ENCODE measurements at places on chromosomes 1 and 21.

DNA sequence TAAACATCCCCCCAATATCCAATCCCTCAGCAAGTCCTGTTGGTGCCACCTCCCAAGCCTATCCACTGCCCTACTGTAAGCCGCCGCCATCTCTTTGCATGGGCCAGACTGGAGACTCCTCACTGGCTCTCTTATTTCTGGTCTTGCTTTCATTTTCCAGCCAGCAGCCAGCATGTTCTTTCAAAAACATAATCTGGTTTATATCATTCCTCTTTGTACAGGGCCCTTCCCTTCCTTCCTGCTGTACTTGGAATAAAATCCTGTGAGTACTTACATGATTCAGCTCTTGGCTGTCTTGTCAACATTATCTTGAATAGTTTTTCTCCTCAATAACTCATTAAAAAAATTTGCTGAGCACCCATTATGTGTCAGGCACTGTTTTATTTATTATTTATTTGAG is 28.2 kb downstream of the TLR5 start:
- no peak for DNase-seq

DNA sequence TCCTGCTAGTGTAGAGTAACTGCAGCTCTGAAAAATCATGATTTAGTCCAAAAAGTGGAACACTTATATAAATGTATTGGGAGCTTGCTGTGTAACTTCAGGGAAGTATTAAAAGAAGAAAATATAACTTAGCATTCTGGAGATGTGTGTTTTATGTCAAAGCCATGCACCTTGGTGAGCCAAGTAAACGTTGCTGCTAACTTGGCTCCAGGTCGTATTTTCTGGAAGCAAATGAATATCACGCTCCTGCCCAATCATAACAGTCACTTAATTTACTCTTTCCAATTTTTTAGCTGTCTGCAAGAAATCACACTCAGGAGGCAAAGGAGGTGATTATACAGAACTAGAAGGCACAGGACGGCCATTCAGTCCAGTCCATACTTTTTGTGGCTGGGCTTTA is 61.1 kb downstream of the DOP1B start:
- DNase-seq: no peak

DNA sequence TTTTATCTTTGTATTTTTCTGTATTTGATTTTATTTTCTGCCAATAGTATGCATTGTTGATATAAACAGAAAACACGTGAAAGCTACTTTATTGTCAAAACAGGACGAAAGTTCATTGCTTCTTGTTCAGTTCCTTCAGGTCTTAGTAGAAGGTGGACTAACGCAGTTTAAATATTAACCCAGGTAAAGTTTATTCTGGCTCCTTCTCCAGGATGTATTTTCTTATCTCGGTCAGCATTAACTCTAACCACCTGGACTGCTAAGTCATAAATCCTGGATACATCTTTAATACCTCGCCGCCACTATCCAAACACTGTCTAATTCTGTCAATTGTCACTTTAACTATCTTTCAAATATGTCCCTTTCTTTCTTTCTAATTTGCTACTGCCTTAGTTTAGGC is 5.7 kb upstream of the SOAT1 start:
- no peak for DNase-seq

GRCh38 chr21:37877888-37878684 is 38.2 kb downstream of the KCNJ6 start:
- peak; percentile 28 for DNase-seq

DNA sequence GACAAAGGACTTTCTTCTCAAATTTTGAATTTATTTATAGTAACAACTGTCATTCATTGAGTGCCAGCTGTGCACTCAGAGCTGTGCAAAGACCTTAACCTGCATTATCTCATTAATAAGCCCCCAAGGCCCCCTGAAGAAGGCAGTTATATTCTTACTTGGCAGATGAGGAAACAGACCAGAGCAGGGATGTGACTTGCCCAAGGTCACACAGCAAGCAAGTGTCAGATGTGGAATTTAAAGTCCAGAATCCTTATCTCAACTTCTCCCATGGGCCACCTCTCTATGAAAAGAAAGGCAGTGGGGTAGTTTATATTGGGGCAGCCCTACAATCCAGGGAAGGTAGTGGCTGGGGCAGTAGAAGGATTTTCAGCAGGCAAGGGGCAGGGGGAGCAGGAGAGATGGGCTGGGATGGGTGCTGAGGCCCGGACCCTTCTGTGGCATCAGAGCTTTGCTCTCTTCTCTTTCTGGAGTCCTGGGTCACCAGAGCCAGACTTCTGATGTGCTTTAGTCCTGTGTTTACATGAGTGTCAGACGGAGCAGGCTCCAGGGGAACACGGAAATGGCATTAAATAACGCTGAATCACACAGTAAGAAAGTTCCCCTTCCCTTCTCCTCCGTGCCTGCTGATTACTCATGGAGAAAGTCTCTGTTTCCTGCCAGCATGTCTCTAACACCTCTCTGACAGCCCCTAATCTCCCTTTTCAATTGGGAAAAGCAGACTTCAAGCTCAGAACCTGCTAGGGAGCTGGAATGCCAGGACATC is 39.5 kb downstream of the EPHB2 start:
- peak; percentile 53 for DNase-seq

- peak; percentile 73 for DNase-seq
Measured at GRCh38 chr1:116128664-116129063, 17.5 kb downstream of the MAB21L3 start.

DNA sequence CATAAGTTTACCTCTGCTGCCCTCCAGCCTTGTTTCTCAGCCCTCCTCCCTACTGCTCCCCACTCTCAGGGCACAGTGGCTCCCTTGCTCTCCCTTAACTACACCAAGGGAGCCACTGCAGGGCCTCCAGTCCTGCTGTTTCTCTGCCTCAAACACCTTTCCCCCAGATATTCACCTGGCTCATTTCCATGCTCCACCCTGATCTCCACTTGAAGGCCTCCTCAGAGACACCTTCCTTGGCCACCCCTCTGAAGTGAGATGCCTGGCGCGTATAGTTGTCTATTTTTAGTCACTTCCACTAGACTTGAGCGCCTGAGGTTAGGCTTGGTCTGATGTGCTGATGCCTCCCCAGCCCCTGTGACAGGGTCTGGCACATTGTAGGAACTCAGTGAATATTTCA is 34.9 kb downstream of the SEC16B start:
- DNase-seq: no peak

GRCh38 chr1:151251656-151252470 is 2.7 kb upstream of the PSMD4 start:
- peak; percentile 80 for DNase-seq

DNA sequence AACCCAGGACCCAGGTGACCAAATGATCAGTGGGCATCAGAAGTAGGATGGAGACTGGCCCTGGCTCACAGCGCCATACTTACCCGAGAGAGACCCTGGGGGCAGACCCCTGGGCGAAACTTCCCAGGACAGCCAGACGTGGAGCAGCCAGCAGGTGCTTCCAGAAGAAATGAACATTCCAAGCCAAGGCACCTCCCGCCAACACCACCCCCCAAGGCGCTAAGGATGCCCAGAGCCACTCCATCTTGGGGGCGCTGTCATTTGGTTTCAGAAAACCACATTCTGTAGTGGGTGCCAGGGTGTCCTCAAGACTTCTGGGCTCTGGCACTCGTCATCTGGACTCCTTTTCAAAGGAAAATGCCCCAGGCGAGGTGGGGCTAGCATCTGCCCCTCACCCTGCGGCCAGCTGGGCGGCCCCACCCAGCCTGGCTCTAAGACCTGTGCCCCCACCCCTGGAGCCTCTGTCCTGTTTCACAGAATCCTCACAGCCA is 98.8 kb downstream of the RIPK4 start:
- no peak for DNase-seq

- DNase-seq: no peak
Measured at GRCh38 chr1:36095760-36096405, 7.2 kb downstream of the ADPRS start.

Measured in activated CD4-positive, alpha-beta T cell treated with anti-CD3 and anti-CD28 coated beads, Interleukin-2, amount 50 U/mL, for 16 hours (primary cell).